ENCODE measurements at places on chromosomes 11 and 22. TPM values are rescaled to one million over a fixed set of nuclear protein-coding genes. Genes with fewer than 3 reads are reported as not detected.

OR52K1 gene
- not detected for total RNA-seq

OR52N4 gene
- not detected for total RNA-seq

SCN4B gene
- total RNA-seq, result 1.2 TPM

QSER1 gene
- total RNA-seq, result 18.6 TPM

Measured in Daoy (cell line).